Activated naive CD4-positive, alpha-beta T cell treated with anti-CD3 and anti-CD28 coated beads for 36 hours (primary cell): ENCODE measurements at places on chromosomes 2 and 18.

GRCh38 chr2:83103613-83104012, 1355.5 kb downstream of the SUCLG1 start:
- H3K36me3 ChIP-seq: no peaks in the 10 kb centered on the region
- H3K4me3 ChIP-seq: no peak overlapping the region
- no peaks in the 10 kb centered on the region for H3K4me1 ChIP-seq

DNA sequence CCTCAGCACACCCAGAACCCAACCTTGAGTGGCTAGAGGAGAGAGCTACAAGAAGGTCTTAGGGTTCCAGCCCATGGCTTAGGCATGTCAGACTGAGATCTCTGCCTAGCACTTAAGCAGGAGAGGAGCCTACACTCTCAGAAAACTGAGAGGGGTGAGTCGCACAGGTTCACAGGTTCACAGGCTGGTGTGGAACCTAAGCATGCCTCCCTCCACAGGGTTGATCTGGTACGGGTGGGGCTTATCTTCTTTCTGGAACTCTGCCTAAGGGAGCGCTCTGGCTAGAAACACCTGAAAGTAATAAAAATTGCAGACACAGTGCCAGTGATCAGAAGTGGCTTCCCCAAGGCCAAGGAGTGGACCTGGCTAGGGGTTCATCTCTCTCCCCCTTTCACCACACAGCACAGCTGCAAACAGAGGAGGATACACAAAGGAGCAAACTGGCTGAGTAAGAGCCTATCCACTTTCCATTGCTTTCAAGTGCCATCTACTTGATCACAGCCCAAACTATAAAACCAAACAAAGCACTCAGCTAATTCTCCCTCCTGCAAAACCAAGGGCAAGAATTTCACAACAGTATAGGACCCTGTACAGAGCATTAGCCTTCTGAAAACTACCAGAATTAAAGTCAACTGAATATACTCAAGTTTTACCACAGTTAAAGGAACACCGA, 481.9 kb upstream of the SETBP1 start:
- no peaks in the 10 kb centered on the region for H3K4me1 ChIP-seq
- no peaks in the 10 kb centered on the region for H3K36me3 ChIP-seq
- DNase-seq: no peak
- H3K27me3 ChIP-seq: no peaks in the 10 kb centered on the region
- H3K4me3 ChIP-seq: no peak overlapping the region

GRCh38 chr2:142952793-142953494, 75.5 kb downstream of the KYNU start:
- H3K27me3 ChIP-seq: peaks cover 2% of the 10 kb centered on the region
- H3K4me3 ChIP-seq: no peak overlapping the region
- H3K4me1 ChIP-seq: no peaks in the 10 kb centered on the region
- no peak overlapping the region for H3K27ac ChIP-seq

- H3K4me3 ChIP-seq: no peak overlapping the region
- no peak for DNase-seq
- H3K27me3 ChIP-seq: no peaks in the 10 kb centered on the region
- no peak overlapping the region for H3K27ac ChIP-seq
- no peaks in the 10 kb centered on the region for H3K4me1 ChIP-seq
Measured at GRCh38 chr2:26979741-26980140, 9.3 kb downstream of the MAPRE3 start.
